SHP77 (cell line): ENCODE measurements at places on chromosomes 3 and 15.
A peak's percentile ranks its signal among the peaks of the same experiment; 100 is the strongest.

DNA sequence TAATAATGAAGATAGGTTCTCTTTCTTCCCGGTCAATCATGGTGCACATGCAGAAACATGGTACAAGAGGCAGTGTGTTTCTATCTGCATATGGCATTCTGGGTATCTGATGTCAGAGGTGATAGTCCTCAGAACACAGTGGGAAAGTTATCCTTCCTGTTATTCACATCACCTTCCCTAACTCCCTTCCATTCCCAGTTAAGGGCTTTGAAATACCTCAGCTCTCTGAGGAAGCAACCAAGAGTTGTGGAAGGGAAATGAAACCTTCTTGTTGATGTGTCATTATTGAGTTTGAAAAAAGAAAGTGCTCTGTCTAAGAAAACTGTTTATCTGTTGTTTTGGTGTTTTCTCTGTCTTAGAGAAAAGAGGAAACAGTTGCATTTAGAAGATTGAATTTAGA is 21.9 kb upstream of the P2RY13 start:
- DNase-seq: no peak

DNA sequence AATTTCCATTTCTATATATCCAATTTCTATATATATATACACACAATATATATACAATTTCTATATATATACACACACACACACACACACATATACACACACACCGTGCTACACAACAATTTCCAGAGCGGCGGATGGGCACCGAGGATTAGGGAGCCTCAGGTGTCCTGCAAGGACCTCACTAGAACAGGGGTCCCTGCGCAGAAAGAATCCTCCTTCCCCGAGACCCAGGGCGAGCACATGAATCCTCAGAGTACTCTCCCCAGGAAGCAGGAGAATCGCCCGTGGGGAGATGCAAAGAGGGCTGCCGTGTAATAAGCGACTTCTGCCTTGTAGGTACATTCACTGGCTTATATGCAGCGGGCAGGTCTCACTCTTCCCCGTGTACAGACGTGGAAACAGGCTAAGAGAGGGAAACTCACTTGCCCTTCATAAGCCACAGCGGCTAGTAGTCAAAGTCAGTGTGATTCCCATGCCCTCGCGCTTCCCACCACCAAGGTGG is 467 bp downstream of the PIF1 start:
- peak; percentile 73 for DNase-seq

GRCh38 chr15:48968066-48968465 is 4.3 kb upstream of the SHC4 start:
- no peak for DNase-seq

- DNase-seq: peak; percentile 28
Observed at GRCh38 chr3:136804813-136805212, 14.1 kb upstream of the SLC35G2 start.

GRCh38 chr15:29924750-29925149 is 102.5 kb upstream of the TJP1 start:
- DNase-seq: no peak

- DNase-seq: no peak
Observed at GRCh38 chr3:171847133-171847532, 4.0 kb downstream of the TMEM212 start.

DNA sequence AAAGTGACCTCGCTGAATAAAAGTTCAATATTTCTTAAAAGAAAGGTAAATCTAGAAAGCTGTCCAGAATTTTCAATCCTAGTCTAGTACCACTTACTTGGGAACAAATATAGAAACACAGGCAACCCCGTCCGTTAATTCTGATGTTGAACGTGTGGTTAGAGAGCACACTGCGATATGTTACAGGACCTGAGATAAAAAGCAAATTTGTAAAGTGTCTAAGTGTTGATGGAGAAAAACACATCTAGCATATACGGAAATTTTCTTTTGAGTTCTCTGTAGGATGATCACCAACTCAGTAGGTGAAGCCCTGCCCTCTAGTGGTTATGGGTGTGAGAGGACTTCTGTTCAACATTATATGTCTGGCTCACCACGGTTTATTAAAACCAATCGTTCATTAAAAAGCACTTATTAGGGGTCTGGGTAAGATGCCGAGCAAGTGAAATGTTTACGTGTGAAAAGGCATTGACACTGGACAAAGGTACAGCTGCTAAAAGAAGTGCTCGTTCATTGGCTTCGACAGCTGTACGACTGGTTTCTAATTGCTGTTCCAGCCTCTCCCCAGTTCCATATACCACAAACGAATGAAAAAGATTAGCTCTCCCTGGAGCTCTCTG is 1.0 kb upstream of the ATP2C1 start:
- peak; percentile 78 for DNase-seq

GRCh38 chr3:99845331-99845730 is 27.7 kb downstream of the CMSS1 start:
- no peak for DNase-seq

- no peak for DNase-seq
Observed at GRCh38 chr3:12870942-12871341, 29.6 kb upstream of the RPL32 start.

DNA sequence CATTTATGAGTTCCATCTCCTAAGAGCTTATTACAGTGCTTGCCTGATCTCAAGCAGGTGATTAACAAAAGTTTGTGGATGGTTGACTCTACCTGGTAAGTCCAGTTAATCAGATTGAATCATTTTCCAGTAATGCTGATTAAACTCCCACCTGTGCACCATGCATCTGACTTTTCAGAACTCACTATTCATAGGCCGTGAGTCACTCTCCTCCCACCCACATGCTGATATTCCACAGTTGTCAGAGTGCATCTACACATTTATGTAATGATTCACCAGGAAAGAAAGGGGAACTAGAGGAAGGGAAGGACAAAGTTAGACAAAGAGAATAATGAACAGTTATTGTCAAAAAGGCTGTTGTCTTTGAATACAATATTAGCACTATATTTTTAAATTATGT is 106.2 kb upstream of the UBE3A start:
- no peak for DNase-seq

- no peak for DNase-seq
Observed at GRCh38 chr3:9891072-9891622, 737 bp downstream of the JAGN1 start.

DNA sequence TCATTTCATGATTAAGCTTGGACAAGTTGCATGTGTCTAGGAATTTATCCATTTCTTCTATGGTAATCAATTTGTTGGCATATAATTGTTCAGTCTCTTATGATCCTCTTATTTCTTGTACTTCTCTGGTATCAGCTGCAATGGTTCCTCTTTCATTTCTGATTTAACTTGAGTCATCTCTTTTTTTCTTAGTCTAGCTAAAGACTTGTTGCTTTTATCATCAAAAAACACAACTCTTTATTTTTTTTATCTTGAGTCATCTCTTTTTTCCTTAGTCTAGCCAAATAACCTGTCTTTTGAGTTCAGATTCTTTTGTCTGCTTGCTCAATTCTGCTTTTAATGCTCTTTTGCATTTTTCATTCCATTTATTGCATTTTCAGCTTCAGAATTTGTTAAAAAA is 37.3 kb downstream of the UBE3A start:
- no peak for DNase-seq

DNA sequence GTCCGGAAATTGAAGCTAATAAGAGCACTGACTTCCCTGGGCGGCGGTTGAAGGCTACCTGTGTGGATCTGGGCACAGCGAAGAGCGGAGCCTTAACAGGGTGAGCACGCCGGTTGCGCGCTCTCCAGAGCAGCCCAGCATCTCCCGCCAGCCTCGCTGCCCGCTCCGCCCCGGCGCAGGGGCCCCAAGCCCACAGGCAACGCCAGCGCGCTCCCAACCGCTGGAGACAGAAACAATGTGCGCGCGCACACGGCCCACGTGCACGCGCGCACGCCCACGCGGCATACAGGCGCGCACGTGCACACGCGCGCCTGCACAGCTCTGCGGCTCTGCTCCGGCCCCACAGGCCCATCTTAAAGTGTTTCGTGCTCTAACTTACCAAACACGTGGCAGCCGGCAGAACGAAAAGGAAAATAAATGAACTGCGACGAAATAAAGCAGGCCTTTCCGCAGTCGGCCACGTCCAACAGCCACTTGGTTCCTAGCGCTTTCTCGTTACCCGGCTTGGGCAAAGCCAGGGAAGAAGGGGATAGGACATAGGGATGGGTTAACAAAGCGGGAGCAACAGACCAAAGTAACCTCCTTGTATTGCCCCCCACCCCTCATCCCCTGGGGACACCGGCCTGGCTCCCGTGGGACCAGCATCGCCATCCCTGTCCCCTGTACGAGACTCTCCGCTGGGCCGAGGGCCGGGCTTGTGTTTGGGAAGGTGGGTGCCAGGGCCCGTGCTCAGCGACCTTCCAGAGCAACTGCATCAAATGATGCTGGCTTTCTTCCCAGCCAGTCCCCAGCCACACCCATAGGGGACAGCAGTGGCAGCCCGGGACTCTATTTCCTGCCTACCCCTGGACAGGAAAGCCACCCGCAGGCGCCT is 203.7 kb downstream of the ABHD5 start:
- DNase-seq: no peak

DNA sequence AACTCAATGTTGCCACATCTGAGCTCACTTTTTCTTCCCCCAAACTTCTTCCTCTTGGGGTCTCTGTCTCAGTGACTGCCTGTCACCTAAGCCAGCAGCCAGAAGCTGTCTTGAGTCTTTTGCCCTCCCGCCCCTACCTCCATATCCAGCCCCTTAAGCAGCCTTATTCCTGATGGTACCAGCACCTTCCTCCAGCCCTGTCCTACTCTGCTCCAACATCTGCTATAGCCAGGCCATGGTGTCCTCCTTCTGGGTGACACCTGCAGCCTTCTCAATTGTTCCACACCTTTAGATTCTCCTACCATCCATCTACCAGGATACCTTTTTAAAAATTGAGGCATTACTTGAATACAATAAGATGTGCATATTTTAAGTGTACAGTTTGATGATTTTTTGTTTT is 53.8 kb downstream of the EPHB3 start:
- no peak for DNase-seq

DNA sequence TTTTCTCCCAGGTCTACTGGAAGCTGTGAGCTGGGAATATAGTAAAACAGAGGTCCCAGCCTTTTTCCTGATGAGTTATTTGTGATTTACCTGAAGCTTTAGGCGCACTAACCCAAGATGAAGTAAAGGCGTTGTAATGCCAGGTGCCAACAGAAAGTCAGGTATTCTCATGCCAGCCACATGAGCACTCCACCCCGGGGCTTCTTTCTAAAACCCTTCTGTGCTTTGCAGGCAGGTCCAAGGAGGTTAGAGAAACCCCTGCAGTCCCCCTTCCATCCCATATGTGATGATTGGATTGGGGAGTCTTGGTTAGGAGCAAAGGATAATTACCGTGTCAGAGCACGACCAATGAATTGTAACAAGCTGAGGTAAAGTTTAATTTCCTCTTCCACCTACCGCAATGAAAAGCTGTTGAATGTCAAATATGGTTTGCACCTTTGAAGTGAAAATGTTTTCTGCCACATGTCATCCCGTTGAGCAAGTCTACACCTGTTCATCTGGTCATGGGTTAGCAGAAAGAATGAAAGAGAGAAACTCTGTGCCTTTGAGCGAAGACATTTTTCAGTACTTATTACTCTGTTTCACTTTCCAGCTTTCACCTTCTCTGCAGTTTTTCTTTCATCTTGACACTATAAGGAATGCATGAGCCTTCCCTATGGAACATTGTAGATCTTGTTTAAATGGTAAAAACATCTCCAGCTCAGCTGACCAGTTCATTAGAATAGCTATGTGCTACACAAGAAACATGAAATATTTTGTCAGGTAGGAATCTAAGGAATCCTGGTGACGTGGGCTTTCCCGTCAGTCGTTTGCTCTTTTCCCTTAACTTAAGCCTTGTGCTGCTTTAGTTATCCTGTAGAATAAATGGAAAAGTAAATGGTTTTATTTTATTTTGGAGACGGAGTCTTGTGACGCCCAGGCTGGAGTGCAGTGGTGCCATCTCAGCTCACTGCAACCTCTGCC is 204.6 kb upstream of the IL12A start:
- DNase-seq: no peak

DNA sequence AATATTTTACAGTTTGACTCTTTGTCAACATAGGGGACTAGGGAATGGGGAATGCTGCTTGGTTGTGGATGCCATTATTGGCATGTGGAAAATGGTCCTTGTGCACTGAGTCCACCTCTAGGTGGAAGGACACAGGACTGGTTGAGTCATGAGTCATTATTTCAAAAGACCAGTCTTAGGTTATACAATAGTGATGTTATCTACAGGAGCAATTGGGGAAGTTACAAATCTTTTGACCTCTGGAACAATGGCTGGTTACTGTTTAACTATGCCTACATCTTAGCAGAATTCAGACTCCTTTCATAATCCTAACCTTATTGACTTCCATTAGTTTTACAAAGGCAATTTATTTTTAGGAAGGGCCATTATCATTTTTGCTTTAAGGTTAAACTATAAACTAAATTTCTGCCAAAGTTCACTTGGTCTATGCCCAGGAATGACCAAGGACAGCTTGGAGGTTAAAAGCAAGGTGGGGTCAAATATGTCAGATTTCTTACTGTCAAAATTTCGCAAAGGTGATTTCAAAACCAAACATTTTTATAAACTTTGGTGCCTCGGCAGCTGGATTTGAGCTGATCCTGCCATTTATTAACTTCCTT is 11.8 kb upstream of the CCR8 start:
- no peak for DNase-seq

GRCh38 chr3:175965036-175965435 is 1105.9 kb downstream of the NAALADL2 start:
- DNase-seq: no peak

GRCh38 chr3:117499189-117499870 is 789.8 kb downstream of the TUSC7 start:
- DNase-seq: no peak

GRCh38 chr3:197753263-197753662 is 3.6 kb downstream of the FYTTD1 start:
- DNase-seq: no peak

- no peak for DNase-seq
Observed at GRCh38 chr15:30865257-30865656, 38.5 kb upstream of the FAN1 start.

DNA sequence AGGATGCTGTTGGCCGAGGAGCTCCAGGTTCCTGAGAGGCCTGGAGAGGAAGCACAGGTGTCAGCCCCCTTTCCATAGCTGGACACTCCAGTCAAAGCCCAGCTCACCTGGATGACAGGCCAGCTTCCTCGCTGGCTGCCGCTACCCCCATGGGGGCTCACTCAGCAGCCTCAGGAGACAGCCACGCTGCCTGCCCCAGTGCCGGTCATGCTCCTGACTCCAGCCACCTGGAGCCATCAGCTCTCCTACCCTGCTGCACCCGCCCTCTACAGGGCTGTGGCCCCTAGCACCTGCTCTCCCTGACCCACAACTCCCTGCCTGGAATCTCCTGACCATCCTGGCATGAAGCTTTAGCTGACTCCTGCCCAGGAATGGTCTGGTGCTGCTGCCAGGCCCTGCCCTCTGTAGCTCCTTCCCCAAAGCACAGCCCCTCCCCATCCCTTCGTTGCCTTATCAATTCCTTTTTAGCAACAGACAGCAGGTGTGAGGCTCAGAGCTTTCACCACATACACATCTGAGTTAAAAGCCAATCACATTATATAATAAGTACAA is 94.2 kb downstream of the NUP210 start:
- peak; percentile 36 for DNase-seq

- DNase-seq: no peak
Observed at GRCh38 chr3:184022323-184022722, 4.6 kb upstream of the ABCC5 start.

GRCh38 chr15:94270570-94270969 is 39.2 kb downstream of the MCTP2 start:
- no peak for DNase-seq
